ENCODE measurements at places on chromosomes 12 and 14. TPM values are rescaled to one million over a fixed set of nuclear protein-coding genes. Genes with fewer than 3 reads are reported as not detected.

MORN3 gene
- total RNA-seq = 0.06 TPM

INHBC gene
- not detected for total RNA-seq

HOXC12 gene
- total RNA-seq = 0.38 TPM

NKX2-1 gene
- total RNA-seq = not detected

OR6C6 gene
- not detected for total RNA-seq

ANO4 gene
- total RNA-seq = 8.8 TPM

- no peak for DNase-seq
Observed at GRCh38 chr14:23021889-23022442, 12.0 kb upstream of the C14orf93 start.

- no peak for DNase-seq
Observed at GRCh38 chr12:52032446-52032803, 18.8 kb upstream of the NR4A1 start.

GRCh38 chr14:58805605-58806409 lies 168.0 kb downstream of the DACT1 start:
- no peak for DNase-seq

- peak; percentile 3 for DNase-seq
Observed at GRCh38 chr14:58353516-58354299, 42.0 kb upstream of the TOMM20L start.

- no peak for DNase-seq
Observed at GRCh38 chr14:93648440-93649168, 139.7 kb downstream of the PRIMA1 start.

DNA sequence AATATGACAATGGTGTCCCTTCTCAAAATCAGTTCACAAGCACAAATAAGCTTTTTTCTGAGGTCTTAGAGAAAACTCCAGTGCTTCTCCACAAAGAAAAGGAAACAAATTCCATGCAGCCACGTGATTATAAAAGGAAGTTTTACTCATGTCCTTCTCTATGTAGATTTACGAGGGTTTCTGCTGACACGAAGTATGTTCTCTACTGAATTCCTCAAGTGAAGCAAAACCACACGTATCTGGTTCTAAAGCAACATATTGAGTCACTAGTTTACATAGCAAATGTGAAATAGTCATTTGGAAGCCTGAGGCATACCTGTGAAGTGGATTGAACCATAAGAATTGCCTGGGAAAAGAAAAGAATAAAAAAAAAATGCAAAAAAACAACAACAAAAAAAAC lies 31.9 kb downstream of the BMP4 start:
- DNase-seq = peak; percentile 88

- no peak for DNase-seq
Observed at GRCh38 chr14:52607061-52607460, 54.4 kb downstream of the GPR137C start.

DNA sequence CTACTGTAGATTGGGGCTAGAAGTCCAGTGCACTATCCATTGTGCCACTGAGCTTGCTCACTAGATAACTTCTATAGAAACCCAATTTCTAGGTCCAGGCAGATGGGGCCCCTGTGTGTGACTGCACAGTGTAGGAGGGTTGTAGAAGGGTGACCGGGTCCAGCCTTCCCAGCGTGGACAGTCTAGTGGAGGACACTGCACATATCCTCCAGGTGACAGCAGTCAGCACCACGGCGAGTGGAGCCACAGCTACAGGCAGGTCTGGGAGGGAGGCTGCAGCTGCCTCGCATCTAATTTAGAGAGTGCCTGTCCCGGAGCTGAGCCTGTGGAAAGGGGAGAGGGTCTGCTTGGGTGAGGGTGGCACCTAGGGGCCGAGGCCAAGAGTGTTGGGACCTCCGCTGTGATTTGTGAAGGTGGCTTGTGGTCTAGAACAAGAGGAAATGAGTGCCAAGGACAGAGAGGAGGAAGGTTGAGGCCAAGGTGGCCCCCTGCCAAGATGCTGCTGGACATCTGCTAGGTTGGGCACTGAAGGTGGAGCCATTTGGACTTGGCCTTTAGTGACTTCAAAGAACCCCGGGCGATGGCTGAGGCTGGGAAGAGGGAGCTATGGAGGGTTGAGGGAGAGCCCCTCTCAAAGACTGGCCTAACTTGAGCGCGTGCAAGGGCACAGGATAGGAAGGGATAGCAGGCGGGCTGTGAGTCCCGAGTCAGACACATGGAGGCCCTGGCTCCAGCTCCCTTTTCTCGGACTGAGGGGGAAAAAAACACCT lies 46.0 kb upstream of the TRAF3 start:
- no peak for DNase-seq

- DNase-seq = no peak
Observed at GRCh38 chr12:6647083-6647604, at the start of gene ACRBP. ACRBP (minus strand) TSS chr12:6647432; CDS start chr12:6647366, 66 bp downstream.

DNA sequence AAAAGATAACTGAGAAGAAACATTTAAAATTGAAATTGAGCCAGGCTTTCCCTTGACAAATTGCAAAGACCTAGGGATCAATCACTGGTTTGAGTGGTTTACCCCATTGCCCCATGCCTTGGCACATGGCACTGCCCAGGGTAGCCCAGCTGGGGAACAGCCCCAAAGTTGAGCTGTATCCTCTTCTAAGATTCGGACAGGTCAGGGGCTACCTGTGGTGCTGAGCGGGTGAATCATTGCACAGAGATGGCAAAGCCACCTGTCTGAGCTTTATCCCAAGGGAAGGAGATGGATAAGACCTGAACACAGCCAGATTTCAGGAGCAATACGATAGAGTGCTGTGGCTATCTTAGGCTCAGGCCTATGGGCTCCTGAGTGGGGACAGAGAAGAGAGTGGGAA lies 7.0 kb downstream of the IFI27L2 start:
- no peak for DNase-seq
